ENCODE measurements at places on chromosomes 16 and 17.

DNA sequence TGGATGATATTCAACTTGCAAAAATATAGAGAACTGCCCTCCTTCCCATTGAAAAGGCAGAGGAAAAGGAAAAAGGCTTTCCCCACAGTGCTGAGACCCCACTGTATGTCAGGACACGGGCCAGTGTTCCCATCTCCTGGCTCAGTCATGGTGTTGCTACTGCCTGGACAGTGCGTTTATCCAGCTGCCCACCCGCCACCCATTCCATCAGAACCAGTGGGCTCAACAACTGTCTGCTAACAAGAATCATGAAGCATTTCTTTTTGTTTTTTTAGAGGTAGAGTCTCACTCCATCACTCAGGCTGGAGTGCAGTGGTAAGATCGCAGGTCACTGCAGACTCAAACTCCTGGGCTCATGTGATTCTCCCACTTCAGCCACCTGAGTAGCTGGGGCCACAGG is 11.3 kb downstream of the FBXO31 start:
- DNase-seq = no peak

DNA sequence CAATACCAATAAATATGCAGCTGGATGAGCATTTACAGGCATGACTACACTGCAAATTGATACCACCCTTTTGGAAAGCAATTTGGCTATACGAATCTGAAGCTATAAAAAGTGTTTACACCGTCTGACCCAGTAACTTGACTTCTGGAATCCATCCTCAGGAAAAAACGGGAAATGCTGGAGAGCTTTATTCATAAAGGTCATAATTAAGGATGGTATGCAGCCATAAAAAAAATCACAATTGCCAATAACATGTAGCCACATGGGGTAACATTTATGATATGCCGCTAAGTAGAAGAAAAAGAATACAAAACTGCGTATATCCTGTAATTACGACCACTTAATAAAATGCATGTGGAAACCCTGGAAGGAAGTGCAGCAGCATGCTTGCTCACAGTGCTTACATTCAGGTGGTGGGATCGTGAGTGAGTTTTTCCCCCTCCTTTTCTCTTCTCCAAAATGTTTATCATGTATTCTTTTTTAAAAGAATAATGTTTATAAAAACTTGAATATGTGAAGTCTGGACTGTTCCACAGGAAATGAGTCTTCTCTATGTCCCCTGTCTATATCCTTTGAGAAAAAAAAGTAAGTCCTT is 34.2 kb downstream of the COPRS start:
- no peak for DNase-seq

- no peak for DNase-seq
Measured at GRCh38 chr17:75390982-75391381, 14.5 kb downstream of the GRB2 start.

- no peak for DNase-seq
Measured at GRCh38 chr17:74172700-74173099, 30.8 kb upstream of the RPL38 start.

- no peak for DNase-seq
Measured at GRCh38 chr16:80947239-80947638, 59.4 kb downstream of the CMC2 start.

GRCh38 chr17:66540131-66540781 is 237.8 kb downstream of the PRKCA start:
- DNase-seq = no peak

DNA sequence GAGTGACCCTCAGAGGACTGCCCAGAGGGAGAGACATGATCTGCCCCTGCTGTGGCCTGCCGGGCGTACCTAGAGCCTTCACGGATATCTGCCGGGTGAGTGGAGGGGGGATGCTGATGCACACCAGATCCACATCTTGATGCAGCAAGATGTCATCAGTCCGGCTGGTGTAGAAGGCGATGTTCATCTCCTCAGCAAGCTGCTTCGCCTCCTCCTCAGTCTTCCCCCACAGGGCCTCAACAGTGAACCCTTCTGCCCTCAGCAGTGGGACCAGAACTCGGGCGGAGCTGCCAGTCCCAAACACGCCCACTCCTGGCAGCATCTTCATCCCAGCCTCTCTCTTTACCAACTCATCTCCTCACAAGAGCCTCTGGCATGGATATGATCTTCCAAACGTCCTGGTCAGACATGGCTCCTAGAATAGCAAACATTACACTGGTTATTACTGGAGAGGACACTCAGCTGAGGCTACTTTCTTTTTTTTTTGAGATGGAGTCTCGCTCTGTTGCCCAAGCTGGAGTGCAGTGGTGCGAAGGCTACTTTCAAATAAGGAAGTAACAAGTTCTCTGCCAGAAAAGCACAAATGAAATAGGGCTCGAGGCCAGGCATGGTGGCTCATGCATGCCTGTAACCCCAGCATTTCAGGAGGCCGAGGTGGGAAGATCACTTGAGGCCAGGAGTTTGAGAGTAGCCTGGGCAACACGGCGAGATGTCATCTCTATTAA is 18.9 kb downstream of the C16orf86 start:
- DNase-seq = no peak

- DNase-seq = no peak
Measured at GRCh38 chr17:29111816-29112499, 68.2 kb downstream of the MYO18A start.

GRCh38 chr16:53320992-53321391 is 113.3 kb upstream of the RBL2 start:
- no peak for DNase-seq

GRCh38 chr16:69188716-69189115 is 1.8 kb downstream of the SNTB2 start:
- no peak for DNase-seq

DNA sequence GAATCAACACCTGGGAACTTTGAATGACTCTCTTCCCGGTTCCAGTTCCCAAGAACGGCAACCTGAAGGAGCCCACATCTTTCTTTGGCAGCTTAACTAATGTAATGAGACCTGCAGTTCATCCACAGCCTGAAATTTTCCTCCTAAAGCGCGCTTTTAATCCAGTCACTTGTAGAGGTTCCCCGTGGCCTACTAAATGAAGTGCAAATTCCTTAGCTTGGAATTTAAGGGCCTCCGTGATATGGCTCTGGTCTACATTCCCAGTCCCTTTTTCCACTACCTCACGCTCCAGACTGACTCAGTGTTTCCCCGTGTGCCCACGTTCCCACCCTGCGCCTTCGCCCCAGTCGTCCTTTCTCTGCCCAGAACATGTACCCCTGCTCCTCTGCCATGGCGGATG is 27.2 kb downstream of the FZD2 start:
- no peak for DNase-seq

- DNase-seq = no peak
Measured at GRCh38 chr16:89641458-89642119, 15.9 kb downstream of the CHMP1A start.

DNA sequence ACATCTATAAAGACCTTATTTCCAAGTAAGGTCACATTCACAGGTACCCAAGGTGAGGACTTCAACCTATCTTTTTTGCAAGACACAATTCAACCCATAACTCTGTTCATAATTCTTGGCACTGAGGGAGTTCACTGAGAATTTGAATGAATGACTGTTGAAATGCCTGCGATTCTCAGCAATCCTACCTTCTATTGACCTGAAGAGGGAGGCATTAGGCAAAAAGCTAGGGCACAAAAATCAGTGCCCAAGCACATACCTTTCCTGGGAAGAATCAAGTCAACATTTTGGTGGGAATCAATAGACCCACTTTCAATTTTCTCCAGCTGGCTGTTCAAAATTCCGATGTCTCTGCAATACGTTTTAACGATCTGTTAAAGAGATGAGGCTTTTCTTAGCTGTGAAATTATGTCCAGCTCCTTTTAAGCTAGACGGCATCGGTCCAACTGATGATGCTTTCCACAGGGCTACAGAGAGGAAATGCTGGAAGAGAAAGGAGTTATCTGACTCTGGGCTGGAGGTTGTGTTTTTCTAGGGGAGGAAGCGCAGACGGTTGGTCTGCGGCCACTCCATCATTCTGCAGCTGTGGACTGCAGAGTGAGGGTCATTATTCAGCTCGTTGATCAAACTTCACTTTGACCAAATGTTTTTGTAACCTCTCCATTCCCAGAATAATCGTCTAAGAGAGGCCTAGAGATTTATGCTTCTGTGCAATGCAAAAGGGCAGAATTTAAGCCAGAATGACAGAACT is 25.2 kb downstream of the BCO1 start:
- no peak for DNase-seq
